ENCODE measurements at places on chromosomes 6 and 20.

GRCh38 chr6:82602776-82603175 lies 239.2 kb downstream of the TPBG start:
- DNase-seq, result no peak

GRCh38 chr6:113318575-113318917 lies 538.6 kb upstream of the MARCKS start:
- DNase-seq, result no peak

GRCh38 chr20:61558726-61559125 lies 306.7 kb downstream of the CDH4 start:
- no peak for DNase-seq

DNA sequence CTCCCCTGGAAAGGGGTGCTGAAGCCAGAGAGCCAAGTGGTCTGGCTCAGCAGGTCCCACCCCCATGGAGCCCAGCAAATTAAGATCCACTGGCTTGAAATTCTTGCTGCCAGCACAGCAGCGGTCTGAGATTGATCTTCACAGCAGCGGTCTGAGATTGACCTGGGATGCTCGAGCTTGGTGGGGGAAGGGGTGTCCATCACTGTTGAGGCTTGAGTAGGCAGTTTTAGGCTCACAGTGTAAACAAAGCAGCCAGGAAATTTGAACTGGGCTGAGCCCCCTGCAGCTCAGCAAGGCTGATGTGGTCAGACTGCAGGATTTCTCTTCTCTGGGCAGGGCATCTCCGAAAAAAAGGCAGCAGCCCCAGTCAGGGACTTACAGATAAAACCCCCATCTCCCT lies 41.3 kb upstream of the B3GAT2 start:
- no peak for DNase-seq

GRCh38 chr6:21001736-21002135 lies 467.5 kb downstream of the CDKAL1 start:
- DNase-seq, result no peak

GRCh38 chr6:98959631-98960030 lies 11.9 kb upstream of the FBXL4 start:
- no peak for DNase-seq

DNA sequence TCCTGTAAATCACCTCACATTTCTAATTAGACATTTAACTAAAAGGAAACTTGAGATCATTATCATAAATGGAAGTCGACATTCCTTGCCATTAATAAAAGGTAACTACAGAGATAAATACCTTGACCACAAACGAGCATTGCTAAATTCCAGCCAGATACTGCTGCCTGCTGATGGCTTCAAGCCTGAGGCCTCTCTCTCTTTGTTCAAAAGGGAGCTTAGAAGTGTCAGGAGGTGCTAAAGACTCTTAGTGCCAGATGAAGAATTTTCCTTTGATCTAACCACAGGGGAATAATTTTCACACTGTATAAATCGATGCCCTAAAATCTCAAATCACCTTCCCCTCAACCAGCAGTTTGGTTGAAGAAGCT lies 248.2 kb upstream of the PMEPA1 start:
- no peak for DNase-seq

DNA sequence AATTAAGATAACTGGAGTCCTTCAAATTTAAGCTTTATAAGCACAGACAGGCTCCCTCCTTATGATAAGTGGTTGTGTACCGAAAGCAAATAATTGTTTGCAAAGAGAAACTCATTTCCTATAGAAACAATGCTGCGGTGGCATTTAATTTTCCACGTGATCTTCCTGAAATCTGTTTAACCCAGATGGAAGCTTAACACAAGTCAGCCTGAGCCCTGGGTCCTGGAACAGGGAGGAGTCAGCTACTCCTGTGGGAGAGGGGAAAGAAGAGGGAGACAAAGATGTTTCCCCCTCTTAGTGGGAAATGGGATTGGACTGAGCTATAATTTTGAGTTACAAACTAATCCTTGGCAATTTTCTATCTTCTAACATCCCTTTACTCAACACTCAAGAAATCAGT lies 136.5 kb downstream of the ELOVL4 start:
- DNase-seq, result no peak

GRCh38 chr6:15843226-15843625 lies 180.4 kb upstream of the DTNBP1 start:
- no peak for DNase-seq

DNA sequence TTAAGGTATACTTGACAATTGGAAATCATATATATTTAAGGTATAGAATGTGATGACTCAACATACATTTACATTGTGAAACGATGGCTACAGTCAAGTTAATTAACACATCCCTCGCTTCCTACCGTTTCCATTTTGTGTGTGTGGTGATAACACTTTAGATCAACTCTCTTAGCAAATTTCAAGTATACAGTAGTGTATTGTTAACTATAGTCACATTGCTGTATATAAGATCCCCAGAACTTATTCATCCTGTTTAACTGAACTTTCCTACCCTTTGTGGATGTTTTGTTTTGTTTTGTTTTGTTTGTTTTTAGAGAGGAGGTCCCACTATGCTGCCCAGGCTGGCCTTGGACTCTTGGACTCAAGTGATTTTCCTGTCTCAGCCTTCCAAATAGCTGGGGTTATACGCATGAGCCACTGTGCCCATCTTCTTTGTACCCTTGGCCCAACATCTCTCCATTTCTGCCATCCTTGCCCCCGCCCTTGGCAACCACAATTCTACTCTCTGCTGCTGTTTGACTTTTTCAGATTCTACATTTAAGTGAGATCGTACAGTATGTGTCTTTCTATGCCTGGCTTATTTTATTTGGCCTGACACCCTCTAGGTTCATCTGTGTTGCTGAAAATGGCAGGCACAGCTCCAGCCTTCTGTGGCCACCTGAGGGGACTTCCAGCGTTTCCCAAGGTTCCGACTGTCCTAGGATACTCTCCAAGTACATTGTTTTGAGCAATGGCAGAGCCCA lies 90.5 kb upstream of the SNX9 start:
- no peak for DNase-seq

- DNase-seq, result no peak
Observed at GRCh38 chr6:166286839-166287271, 21.3 kb downstream of the PRR18 start.

DNA sequence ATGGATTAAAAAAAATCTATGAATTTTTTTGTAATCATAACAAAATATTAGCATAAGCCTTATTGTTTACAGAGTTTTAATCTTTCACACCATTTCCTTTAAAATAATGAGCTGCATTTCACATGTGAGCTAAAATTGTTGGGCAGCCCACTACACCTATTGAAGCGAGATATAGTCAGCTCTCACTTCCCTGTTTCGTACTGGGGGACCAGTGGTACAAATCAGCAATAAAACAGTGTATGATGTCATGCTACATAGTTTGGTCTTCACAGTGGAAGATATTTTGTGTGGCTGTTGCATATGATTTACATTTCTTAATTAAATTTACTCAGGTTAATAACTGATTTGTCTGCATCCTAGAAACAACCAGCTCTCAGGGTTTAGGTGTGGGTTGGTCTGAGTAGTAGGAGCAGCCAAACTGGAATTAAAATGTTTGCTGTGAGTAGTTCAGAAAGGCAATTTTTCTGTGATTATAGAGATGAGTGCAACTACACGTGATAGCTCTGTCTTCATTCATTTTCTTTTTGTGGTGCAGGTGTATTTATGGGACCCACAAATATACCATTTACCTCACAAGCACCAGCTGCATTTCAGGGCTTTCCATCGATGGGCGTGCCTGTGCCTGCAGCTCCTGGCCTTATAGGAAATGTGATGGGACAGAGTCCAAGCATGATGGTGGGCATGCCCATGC lies 99.3 kb downstream of the B3GAT2 start:
- no peak for DNase-seq

- DNase-seq, result peak; percentile 63
Observed at GRCh38 chr20:35447082-35447789, 8.2 kb upstream of the CEP250 start.

DNA sequence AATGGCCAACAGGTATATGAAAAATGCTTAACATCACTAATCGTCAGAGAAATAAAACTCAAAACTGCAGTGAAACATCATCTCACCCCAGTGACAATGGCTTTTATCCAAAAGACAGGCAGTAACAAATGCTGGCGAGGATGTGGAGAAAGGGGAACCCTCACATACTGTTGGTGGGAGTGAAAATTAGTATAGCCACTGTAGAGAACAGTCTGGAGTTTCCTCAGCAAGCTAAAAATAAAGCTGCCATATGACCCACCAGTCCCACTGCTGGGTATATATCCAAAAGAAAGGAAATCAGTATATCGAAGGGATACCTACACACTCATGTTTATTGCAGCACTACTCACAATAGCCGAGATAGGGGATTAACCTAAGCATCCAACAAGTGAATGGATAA lies 23.4 kb upstream of the INSM1 start:
- no peak for DNase-seq

DNA sequence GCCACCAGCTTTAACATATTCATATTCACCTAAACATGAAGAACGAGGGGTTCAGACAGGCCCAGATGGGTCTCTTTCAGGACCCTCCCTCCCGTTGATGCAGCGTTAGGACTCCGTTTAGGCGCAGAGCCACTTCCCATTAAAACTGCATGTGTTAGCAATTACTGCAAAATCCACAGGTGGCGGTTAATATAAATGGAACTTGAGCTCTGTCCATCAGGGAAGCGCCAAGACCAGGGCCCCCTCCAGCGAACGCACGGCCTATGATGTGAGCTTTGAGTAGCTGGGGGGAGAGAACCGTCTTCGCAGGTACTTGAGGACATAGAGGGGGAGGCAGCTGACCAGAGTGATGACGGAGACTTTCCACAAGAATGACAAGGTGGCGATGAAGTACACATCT lies 58.4 kb upstream of the NFATC2 start:
- DNase-seq, result no peak

GRCh38 chr6:130615816-130616215 lies 211.4 kb upstream of the SMLR1 start:
- no peak for DNase-seq

GRCh38 chr6:165119231-165120020 lies 190.0 kb downstream of the C6orf118 start:
- DNase-seq, result no peak

DNA sequence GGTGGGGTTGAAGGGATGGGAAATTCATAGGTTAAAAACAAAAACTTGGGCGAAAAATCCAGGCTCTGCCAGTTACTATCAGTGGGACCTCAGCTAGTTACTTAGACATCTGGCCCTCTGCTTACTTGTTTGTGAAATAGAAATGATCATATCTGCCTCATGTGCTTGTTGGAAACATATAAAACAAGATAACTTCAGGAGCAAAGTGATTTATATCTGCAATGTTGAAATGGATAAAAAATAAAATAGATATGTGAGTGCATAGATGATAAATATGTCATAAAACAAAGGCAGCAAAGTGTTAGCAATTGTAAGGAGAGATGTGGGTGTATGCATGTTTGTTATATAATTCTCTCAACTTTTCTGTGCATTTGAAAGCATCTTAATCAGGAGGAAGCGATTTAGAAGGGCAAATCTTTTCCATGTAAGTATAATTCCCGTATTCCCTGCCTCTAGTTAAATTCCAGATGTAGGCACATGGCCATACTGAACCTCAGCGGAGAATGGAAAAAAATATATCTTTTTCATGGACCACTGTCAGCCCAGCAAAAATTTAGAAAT lies 579.0 kb upstream of the FLRT3 start:
- no peak for DNase-seq

GRCh38 chr6:19333936-19334335 lies 503.2 kb upstream of the ID4 start:
- no peak for DNase-seq

DNA sequence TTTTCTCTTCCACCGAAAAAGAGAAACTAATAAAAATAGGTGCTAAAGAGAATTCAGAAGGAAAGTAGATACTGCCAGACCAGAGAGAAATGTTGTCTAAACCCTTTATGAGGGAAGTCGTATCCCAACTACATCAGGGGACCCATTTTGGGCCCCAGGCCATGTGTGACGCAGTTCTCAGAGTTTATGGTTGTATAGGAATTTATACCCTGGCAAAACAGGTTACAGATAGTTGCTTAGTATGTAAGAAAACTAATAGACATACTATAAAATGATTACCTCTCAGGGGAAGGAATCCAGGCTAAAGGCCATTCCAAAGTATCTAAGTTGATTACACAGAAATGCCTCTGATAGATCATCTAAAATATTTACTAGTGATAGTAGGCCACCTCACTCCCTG lies 28.6 kb upstream of the SLC52A3 start:
- DNase-seq, result no peak

- DNase-seq, result no peak
Observed at GRCh38 chr6:108002365-108003221, 44.6 kb upstream of the SEC63 start.

DNA sequence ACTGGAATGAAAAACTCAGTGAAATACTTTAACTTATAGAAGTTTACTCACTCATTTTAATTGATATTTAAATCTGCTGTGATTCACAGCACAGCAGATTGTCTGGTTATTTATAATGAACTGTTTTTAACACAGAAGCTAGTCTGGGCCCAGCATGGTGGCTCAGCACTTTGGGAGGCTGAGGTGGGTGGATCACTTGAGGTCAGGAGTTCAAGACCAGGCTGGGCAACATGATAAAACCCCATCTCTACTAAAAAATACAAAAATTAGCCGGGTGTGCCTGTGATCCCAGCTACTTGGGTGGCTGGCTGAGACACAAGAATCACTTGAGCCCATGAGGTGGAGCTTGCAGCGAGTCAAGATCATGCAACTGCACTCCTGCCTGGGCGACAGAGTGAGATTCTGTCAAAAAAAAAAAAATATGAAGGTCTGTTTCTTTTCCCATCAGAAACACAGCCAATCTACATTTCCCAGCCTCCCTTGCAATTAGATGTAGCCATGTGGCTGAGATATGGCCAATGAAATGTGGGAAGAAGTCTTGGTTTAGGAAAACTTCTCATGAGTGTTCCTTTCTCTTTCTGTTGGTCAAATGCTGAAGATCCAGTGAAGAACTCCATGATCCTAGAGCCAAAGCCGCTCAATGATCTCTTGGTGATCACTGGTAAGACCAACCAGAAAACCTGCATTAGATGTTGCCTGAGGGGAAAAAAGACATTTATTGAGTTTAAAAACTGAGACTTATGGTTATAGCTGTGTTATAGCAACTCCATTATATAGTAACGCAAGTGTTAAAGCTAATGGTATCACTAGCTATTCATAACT lies 31.3 kb upstream of the BTN3A2 start:
- no peak for DNase-seq

- peak; percentile 64 for DNase-seq
Observed at GRCh38 chr6:26205161-26205624, 118.0 kb downstream of the HFE start.

GRCh38 chr6:21046276-21046675 lies 512.0 kb downstream of the CDKAL1 start:
- DNase-seq, result no peak

GRCh38 chr6:100171533-100172321 lies 177.7 kb upstream of the MCHR2 start:
- no peak for DNase-seq

DNA sequence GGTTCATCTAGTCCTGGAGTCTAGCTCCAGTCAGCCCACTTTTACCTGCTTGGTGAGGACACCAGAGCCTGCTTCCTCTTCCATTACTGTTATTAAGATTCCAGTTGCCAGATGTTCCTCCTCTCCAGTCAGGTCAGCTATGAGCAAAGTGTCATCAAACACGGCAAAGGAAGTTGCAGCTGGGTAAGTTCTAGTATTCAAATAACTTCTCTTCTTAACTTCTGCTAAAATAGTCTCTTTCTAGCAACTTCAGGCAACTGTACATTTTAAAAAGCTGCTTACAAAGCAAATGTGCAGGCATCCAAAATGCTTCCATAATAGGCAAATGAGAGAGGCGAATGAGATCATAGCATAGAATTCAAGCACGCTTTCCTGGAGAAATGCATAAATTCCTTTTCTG lies 18.4 kb upstream of the MRPS18A start:
- DNase-seq, result no peak
